ENCODE measurements at places on chromosomes 1 and 21.

GRCh38 chr21:14554948-14555347 is 8.8 kb upstream of the SAMSN1 start:
- DNase-seq, result no peak

- DNase-seq, result no peak
Observed at GRCh38 chr1:167776151-167776550, 54.4 kb downstream of the MPZL1 start.

GRCh38 chr21:36698981-36699545 is at the start of gene SIM2:
Gene SIM2 (plus strand): TSS chr21:36699115. CDS start chr21:36699747, 632 bp downstream.
- DNase-seq, result no peak

GRCh38 chr1:214107322-214108096 is 119.7 kb downstream of the PROX1 start:
- no peak for DNase-seq

DNA sequence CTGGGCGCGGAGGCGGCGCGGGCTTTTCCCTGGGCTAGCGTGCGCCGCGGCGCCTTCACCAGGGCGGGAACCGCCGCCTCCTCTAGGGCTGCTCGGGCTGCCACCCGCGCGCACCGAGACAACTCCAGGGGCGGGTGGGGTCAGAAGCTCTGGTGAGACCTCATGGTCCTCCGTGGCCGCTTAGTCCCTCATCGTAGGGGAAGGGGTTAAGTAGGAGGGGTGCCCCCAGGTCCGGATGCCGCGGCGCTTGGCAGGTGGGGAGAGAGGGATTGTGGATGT is 559 bp downstream of the SERTAD4 start:
- no peak for DNase-seq

DNA sequence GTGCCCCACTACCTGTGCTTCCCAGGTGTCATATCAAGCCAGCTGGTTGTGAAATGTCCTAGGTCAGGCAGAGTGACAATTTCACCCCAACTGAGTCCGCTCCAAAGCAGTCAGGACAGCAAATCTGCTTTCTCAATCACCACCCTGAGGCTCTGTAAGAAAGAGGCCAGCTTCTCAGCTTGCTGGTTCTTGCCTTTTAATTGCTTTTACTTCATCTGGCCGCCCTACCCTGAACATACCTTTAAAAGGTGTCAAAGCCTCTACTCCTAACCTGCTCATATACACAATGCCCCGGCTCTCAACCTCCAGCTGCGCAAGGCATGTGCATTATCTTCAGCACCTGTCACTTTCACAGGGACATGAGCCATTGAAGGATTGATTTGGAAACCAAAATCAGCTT is 581.6 kb downstream of the NPHP4 start:
- DNase-seq, result no peak

DNA sequence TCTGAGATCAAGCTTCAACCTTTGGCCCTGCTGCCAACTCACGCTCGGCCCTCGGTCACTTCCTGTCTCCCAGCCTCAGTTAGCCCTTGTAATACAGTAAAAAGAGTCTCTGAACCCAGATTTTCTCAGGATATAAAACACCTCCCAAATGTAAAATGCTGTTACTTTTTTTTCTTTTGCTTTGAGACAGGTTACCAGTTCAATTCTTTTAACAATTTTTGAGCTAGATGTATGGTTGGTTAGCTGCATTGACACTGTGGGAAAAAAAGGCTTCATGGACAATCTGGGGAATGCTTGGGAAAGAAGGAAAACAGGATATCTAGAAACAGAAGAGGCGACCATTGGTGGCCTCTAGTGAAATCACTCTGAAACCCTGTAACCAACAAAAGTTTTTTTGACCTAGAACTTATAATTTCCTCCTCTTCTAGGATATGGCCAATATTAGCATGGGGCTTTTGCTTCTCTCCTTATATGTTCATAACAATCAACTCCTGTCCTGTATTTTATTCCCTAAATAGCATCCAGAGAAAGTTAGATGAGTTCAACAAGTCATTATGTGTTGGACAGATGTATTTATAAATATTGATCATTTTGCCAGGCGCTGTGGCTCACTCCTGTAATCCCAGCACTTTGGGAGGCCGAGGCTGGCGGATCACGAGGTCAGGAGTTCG is 1.3 kb downstream of the CMPK1 start:
- DNase-seq, result no peak

DNA sequence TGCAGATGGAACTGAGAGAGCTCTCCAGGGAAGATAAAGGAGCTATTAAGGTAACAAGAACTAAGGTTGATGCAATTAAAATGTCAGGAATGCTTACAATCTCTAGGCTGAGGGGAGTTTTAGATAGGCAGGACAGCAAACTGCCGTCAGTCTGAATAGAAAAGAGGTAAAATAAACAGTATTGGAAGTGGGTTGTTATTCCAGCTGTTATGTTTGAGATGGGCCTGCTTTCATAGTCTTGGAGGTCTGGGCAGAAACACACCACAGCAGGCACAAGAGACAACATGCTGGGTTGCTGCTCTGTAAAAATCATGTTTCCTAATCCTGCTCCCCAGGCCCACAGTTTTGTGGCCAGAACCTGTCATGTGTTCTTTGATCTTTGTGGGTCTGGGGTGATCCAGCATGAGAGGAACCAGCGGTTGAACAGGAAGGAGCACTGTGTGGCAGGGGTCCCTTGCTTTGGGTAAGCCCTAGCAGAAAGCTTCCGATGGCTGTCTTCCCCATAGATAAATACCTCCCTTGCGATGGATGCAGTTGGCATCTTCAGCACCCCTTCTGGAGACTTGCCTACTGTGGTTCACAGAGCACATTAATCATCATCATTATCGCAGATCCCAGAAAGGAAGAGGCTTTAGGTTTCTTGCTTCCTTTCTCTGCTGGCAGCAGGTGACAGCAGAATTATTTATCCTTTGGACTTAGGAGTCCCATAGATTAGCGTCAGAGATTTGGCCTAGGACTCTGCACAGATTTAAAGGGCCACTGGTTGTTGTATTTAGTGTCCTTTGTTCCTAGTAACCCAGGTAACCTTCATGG is 97.1 kb downstream of the AK5 start:
- DNase-seq, result no peak

DNA sequence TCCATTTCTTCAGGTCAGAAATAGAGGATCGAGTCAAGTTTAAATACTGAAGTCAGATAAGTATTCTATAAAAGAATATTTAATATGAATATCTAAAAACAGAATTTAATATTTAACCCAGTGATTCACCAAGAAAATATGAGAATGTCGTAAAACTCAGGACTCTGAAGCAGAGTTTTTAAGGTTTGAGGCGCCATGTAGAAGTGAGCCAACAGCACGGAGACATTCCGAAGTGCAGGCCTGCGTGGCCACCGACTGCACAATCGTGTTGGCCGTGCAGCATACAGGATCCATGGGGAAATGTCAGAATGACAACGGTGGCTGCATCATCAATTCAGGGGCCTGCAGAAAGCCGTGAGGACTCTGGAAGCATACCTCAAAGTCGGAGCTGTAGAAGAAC is 23.4 kb downstream of the MRAP start:
- no peak for DNase-seq

GRCh38 chr1:32454726-32455125 is 10.1 kb upstream of the ZBTB8B start:
- DNase-seq, result no peak

DNA sequence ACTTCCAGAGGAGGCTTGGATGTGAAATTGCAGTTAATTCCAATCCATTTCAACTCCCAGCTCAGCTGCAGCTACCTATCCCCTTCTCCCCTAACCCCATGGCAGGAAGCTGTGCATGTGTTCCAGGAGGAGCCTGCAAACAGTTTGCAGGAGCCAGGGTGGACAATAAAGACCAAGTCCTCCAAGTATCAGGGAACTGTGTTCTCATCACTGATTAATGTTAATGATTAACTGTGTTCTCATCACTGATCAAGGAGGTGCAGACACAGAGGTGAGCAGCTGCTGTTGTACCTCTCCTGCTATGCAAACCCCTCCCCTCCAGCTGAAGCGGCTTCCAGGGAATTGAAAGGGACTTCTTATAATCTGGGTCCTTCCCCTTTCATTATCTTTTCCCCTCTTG is 19.2 kb downstream of the CLDN19 start:
- no peak for DNase-seq

- no peak for DNase-seq
Observed at GRCh38 chr1:94327001-94327690, 89.8 kb upstream of the ARHGAP29 start.

DNA sequence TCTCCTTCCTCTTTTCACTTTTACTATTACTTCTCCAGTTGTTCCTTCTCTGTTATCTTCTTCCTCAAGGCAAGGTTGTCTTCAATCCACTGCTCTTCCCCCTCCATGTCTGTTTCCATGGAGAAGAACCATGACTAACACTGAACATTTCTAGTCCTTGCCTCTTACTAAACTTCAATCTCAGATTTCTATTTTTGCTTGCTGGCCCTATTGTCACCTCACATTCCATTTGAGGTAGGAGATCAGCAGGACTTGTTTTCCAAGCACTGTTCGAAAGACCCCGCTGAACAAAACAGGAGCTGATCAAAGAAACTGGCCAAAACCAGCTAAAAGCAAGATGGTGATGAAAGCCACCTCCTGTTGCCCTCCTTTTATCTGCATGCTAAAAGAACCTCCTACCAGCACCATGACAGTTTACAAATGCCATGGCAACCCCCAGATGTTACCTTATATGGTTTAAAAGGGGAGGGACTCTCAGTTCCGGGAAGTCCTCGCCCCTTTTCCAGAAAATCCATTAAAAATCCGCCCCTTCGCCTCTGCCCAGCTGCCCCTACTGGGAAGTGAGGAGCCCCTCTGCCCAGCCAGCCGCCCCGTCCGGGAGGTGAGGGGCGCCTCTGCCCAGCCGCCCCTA is 22.6 kb downstream of the GON4L start:
- no peak for DNase-seq

DNA sequence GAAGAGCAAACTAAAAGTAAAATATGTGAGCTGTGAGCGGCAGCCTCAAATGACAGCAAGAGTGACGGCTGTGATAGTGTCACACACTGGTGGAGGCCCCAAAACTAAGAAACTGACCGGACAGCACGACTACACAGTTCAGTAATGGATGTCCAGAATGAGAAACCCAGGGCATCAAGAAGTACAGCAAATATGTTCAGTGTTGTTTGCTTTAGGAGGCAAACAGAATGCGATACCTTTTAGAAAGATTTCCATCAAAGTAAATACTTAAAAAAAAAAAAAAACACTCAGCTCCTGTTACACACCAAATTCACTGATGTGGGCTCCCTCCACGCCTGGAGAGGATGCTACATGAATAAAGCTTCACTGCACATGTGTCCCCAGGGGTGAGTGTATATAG is 1.1 kb upstream of the PKP1 start:
- DNase-seq, result no peak

DNA sequence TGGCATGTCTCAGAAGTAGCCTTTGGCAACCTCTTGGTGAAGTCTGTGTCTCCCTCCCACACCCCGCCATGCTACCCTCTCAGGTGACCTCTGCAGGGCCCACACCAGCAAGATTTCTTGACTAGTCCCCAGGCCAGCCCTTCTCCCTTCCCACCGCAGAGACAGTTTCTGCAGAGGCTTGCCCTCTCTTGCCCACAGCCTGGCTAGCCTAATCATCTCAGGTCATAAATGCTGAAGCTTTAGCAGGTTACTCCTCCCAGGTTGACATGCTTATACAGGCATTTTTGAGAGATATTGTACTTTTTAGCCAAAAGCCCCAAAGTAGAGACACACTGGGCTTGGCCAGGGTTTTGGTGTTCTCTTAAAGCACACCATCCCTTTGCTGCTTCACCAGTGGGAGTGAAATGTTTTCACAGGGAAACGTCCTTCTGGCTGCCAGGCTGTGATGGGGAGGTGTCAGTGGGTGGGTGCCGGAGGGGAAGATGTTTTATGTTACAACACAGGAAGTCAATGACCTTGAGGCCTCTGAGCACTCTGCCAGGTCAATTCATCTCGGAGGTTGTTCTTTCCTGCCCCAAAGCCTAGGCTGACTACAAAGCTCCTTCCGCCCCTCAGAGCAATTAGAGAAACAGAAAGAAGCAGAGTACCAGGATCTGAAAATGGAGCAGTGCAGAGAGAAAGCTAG is 58.5 kb downstream of the STYXL2 start:
- no peak for DNase-seq

GRCh38 chr1:148435406-148435805 is 47.7 kb downstream of the PPIAL4G start:
- no peak for DNase-seq

DNA sequence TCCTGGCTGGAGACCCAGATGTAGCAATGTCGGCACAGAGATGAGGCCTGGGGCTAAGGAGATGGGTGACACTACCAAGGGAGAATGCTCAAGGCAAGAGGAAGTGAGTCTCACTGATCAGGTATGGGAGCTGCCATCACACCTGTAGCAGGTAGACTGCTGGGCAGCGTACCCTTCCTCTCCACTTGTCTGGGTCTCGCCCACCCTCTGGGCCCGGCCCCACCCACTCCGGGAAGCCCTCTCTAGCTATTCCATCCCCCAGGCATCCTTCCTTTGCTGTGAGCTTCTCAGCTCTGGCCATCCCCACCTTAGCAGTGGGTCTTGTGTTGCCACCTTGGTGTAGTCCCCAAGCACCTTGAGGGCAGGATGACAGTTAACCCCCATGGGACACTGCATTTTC is 87.7 kb upstream of the EDN2 start:
- no peak for DNase-seq

GRCh38 chr1:78408192-78408591 is 82.6 kb upstream of the PTGFR start:
- no peak for DNase-seq

GRCh38 chr1:56468518-56468917 is 110.8 kb downstream of the PLPP3 start:
- DNase-seq, result no peak

DNA sequence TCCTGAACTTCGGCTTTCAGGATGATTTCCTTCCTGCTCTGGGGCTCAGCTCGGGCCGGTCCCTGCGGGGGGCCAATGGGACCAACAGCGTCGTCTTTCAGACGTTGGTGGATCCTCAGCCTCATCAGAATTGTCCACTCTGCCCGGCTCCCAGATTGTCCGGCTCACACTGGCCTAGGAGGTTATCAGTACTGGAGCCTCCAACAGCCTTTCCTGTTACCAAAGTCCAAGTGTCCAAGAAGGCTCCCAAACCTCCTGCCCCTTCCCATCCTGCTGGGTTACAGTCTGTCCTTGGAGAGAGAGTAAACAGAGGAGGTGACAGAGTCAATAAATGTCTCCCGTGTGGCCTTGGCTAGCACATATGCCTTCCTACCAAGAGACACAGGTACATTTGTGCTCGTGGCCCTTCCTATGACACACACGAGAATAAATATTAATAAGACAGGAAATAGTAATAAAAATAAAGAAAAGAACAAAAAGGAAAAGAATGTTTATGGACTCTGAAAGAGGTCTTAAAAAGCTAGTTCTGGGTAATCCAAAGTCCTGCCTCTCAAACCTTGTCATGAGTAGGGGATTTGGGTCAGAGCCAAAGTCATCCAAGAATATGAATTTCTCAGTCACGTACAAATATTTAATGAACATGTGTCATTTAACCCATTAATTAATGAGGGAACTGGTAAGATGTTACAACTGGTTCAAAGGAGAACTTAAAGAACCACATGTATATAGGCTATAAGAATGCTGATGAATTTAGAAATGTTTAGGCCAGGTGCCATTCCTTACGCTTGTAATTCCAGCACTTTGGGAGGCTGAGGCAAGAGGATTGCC is 80.8 kb upstream of the SLC2A1 start:
- DNase-seq, result no peak

DNA sequence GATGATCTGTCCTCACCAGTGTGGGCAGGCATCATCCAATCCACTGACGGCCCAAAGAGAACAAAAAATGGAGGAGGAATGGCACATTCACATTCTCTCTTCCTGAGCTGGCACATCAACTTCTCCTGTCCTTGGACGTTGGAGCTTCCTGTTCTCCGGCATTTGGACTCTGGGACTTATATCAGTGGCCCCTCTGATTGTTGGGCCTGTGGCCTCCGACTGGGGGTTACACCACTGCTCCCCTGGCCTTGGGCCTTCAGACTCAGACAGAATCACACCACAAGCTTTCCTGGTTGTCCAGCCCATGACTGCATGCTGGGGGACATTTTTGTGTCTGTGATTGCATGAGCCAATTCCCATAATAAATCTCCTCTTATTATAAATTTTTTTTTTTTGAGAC is 20.1 kb downstream of the IFNLR1 start:
- no peak for DNase-seq

Measured in activated T-helper 1 cell treated with anti-CD3 and anti-CD28 coated beads, Interleukin-2, amount 50 U/mL, for 16 hours (primary cell).